Ovary (tissue), 10 donors: ENCODE measurements at places on chromosomes 16 and 17. TPM values are rescaled to one million over a fixed set of nuclear protein-coding genes. Genes with fewer than 3 reads are reported as not detected.

Gene CCL16
- not detected for total RNA-seq

Gene SLFN13
- 16.6 TPM for total RNA-seq

DNA sequence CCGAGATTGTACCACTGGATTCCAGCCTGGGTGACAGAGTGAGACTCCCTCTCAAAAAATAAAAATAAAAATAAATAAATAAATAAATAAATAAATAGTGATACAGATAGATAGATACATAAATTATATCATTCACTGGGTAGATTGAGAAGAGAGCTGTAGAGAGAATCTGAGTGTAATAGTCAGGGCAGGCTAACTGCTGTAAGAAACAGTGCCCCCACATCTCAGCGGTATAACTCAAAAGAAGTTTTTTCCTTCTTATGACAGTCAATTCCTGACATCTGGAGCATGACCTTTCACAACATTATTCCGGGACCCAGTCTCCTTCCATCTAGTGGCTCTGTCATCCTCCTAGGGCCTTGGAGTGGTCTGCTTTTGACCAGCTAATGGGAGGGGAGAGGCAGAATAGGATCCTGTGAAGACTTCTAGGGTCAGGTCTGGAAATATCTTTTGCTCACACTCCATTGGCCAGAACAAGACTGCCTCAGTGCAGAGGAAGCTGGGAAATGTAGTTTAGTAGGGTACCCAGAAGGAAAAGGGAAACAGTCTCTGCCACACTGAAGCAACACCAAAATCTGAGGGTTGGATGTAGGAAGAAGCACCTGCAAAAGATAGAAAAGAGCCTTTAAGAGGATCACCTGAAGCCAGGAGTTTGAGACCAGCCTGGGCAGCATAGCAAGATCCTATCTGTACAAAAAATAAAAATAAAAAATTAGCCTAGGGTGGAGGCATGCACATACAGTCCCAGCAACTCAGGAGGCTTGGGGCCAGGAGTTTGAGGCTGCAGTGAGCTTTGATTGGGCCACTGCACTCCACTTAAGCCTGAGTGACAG is 3.0 kb upstream of the QPRT start:
- H3K4me1 ChIP-seq = peaks cover 5% of the 10 kb centered on the region
- DNase-seq = no peak
- H3K27ac ChIP-seq = no peak overlapping the region
- H3K4me3 ChIP-seq = no peak overlapping the region
- no peaks in the 10 kb centered on the region for H3K27me3 ChIP-seq
- no peaks in the 10 kb centered on the region for H3K36me3 ChIP-seq

GRCh38 chr17:70405492-70406220 is 236.3 kb downstream of the KCNJ2 start:
- no peaks in the 10 kb centered on the region for H3K36me3 ChIP-seq
- no peaks in the 10 kb centered on the region for H3K4me1 ChIP-seq
- H3K27me3 ChIP-seq = no peaks in the 10 kb centered on the region
- DNase-seq = no peak
- no peak overlapping the region for H3K27ac ChIP-seq

DNA sequence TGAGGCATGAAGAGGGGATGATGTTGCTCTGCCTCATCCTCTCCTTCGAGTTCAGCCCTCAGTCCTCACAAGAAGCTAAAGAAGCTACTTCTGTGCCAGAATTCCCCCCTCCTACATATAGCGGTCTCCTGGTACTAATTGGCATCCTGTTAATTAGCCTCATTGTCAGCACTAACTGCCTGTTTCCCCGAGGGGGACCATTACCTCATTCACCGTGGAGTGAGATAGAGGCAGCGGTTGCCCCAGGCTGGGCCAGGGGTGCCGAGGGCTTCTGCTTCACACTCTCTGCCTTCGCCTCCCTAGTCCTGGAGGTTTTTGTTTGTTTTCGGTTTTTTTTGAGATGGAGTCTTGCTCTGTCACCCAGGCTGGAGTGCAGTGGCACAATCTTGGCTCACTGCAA is 5.7 kb upstream of the MINK1 start:
- H3K27ac ChIP-seq = no peak overlapping the region
- H3K4me1 ChIP-seq = no peaks in the 10 kb centered on the region
- no peaks in the 10 kb centered on the region for H3K36me3 ChIP-seq
- no peak for DNase-seq

DNA sequence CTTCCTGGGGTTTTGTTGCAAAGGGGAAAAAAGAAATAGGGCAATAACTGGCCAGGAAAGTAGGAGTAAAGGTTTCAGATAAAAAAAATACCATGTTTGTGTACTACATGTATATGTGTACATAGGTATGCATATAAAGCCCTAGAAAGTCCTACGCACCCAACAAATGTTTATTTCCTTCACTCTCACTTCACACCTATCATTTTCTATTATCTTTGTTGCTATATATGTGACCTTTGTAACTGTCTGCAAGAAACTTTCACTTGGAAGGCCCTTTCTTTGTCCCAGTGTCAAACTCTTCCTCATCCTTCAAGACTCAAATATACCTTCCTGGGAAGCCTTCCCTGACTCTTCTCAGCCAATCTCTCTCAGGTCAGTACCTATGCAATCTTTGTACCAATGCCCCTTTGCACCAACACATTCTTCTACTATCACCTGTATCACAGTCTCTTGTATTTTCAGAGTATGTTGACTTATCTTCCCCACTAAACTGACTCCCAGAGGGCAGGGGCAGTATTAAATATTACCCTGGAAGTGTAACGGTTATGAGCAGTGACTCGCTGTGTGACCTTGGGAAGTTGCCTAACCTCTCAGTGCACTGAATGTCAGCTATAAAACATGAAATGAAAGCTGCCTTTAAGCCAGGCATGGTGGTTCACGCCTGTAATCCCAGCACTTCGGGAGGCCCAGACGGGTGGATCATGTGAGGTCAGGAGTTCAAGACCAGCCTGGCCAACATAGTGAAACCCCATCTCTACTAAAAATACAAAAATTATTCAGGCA is 6.5 kb downstream of the XPO6 start:
- no peaks in the 10 kb centered on the region for H3K36me3 ChIP-seq
- H3K4me3 ChIP-seq = no peak overlapping the region
- peaks cover 2% of the 10 kb centered on the region for H3K4me1 ChIP-seq
- H3K27ac ChIP-seq = no peak overlapping the region
- DNase-seq = no peak
